ENCODE measurements at places on chromosomes 7 and 10.

GRCh38 chr10:34088208-34088794 is 726.8 kb downstream of the PARD3 start:
- no peak for DNase-seq

GRCh38 chr10:118732245-118733165 is 22.3 kb downstream of the CACUL1 start:
- peak; percentile 62 for DNase-seq

GRCh38 chr10:119754936-119755335 is 29.1 kb downstream of the INPP5F start:
- no peak for DNase-seq

DNA sequence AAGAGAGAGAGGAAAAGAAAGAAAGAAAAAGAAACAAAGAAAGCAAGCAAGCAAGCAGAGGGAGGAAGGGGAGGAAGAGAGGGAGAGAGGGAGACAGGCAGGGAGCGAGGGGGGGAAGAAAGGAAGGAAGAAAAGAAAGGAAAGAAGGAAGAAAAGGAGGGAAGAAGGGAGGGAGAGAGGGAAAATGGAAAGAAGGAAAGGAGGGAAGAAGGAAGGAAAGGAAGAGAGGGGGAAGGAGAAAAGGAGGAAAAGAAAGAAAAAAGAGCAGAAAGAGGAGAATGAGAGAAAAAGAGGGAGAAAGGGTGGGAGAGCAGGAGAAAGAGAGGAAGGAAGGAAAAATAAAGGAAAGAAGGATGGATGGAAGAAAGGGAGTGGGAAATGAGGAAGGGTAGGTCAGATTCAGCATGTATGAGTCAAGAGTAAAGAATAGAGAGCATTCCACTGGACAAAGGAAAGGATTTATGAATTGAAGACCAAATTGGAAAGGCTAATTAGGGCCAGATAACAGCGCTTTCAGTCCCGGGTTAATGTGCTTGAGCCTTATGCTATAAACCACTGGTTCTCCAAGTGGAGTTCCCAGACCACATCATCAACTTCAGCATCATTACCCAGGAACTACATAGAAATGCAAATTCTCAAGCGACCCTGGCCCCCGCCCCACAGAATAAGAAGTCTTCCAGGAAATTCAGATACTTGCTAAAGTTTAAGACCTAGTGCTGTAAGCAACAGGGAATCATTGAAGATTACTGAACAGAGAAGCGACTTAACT is 85.1 kb downstream of the C10orf90 start:
- DNase-seq: no peak

GRCh38 chr7:98922392-98923187 is 44.3 kb downstream of the TRRAP start:
- no peak for DNase-seq

DNA sequence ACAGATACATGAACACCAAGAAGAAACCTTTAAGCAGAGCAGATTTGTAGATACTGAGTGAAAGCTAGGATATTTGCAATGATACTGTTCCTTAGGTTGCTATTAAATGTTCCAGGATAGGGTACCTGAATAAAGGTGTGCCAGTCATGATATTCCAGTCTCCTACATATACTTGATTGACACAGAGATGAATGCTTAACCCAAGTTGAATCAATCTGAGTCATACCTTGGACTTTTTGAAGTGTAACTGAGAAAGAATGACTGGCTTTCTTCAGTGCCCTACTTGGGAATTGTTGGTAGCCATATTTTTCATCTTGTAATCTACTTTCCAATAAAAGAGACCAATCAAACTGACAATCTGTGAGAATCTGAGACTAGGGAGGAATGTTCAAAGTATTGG is 805.7 kb upstream of the GHITM start:
- DNase-seq: no peak

DNA sequence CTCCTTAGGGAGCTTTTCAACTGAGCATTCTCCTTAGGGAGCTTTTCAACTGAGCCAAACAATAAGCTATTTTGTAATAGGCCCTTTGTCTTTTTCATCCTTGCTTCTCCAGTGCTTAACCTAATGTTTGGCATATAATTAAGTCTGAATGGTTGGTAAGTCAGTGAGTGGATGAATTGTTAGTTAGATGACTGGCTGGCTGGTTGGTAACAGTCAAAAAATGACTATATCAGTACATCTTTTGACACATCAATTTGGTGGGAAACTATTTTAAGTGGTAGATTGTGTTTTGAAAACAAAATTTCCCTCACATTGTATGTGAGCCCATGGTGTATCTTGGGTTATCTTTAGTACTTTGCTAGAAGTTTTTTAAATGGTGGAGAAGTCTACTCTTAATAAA is 16.4 kb downstream of the ING3 start:
- DNase-seq: no peak

DNA sequence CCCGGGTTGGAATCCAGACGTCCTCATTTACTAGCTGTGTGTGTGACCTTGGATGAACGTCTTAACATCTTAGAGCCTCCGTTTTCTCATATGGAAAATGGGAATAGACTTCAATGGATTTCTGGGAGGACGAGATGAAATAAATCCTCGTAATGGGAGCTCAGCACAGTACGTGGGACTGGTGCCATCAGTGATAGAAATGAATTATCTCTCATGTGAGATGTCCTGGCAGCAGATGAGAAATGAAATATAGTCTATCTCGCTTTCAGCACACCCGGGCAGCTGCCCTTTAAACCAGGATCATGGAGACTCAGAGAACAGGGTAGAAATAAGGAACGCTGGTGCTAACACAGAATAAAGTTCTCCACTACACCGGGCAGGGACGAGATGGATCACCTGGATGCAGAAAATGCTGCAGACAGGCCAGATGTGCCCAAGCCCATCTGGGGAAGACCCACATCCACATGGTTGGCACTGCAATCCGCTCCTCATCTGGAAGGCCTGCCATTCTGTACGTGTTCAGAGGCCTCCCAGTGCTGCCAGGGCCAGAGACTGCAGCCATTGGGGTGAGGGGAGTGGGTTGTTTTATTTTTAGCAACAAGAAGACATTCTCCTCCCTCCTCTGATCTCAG is 11.1 kb upstream of the EMX2 start:
- DNase-seq: no peak

DNA sequence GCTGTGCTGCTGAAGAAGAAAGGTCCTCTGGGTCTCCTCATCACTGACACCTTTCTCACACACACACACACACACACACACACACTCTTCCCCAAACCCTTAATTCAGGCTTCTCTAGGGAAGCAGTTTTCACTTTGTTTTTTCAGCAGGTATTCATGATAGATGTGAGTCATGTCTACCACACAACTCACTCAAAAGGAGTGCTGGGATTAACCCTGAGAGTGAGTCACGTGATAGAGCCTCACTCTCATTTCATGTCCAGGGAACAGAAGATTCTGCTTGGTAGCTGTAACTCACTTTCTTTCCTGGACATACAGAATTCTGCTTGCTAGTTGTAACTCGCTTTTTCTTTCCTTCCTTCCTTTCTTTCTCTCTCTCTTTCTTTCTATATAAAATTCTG is 45.4 kb downstream of the VIM start:
- DNase-seq: no peak

DNA sequence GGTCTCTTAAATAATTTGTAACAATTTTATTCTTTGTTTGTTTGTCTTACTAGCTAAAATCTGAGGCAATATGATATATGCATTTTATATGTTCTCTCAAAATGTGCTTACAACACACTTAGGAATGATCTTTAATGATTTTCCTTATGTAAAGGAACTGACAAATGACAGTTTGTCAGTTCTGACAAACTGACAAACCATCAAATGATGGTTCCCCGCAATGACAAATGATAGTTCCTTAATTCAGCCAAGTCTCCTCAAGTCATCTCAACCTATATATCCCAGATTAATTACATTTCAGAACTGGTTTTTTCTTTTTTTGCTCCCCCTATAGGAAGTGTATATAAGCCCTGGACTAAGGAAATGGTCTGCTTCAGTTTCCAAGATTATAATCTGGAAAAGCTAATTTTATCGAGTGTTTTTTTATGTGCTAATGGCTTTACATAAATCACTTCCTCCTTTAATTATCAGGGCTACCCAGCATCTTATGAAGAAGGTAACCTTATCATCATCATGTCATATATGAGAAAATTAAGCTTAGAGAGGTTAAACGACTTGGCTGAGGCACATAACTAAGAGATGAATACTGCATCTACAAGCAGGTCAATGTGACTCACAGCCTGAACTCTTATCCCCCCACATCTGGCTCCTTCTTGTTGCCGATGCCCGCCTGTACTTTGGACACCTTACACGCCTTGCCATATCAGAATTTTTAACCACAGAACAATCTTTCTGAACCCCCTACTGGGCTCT is 75.1 kb downstream of the RELN start:
- DNase-seq: no peak

GRCh38 chr10:28959850-28960501 is 282.7 kb downstream of the BAMBI start:
- no peak for DNase-seq

DNA sequence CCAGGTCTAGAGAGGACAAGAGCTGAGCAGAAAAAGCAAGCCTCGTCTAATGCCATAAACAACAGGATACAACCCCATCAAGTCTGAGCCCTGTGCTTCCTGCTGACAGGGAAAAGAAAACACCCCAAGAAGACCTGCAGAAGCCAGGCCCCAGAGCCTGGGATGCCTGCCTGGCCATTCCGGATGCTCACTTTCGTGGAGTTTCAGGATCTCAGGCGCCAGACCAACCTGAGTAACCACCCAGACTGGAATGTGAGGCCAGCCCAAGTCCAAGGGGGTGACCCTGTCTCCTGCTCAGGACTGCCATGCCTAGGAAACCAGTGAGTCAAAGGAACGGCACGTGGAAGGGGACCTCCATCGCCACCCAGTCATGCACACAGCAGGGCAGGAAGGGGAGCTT is 74.3 kb downstream of the PLXNA4 start:
- DNase-seq: no peak

GRCh38 chr10:132297526-132297925 is 10.2 kb downstream of the STK32C start:
- DNase-seq: no peak

- DNase-seq: no peak
Observed at GRCh38 chr7:128881458-128882125, 18.9 kb downstream of the ATP6V1F start.

DNA sequence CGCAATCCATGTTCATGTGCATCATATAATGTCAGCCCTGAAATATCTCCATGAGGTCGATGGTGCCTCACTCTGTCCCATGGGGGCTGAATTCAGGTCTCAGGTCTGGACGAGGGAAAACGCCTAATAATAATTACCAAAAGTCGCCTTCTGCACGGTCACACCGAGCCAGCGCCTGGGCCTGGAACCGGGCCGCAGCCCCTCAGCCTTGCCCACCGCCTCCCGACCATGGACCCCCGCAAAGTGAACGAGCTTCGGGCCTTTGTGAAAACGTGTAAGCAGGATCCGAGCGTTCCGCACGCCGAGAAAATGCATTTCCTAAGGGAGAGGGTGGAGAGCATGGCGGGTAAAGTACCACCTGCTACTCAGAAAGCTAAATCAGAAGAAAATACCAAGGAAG is 18.8 kb upstream of the KLRG2 start:
- DNase-seq: no peak

Data from GM12865 (cell line).